T-helper 2 cell (primary cell): ENCODE measurements at places on chromosomes 3 and 15.

DNA sequence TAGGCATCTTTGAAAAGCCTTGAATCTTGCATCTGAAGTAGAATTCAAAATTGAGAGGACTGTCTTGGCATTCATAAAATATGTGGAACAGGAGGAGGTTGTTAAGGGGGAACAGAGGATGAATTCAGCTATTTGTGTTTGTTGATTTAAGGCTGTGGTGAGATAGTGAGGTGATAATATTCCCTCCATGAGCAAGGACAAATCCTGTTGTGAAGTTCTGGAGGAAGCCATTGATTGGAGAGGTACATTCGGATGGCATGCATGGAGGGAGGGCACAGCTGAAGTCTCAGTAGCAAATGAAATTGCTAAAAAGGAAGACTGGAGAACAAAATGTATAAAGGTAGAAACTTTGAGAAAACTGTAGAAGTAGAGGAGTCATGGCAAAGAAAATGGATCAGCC lies 443.8 kb downstream of the NLGN1 start:
- no peak for DNase-seq

DNA sequence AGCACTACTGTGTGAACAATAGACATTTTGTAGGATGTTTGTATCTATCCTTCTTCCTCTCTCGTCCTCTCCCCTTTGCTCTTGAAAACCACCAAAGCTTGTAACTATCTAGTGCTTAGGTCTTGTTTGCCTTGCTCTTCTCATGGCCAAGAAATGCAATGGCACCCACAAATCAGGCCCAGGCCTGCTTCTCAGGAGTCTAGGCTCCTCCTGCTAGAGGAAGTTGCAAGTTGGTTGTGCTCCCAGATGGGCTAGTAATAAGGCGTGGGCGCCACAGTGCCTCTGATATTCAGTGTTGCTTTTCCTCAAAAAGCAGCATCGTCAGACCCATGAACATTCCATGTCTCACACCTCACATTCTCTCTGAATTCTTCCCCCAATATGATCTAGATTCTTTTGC lies 28.7 kb downstream of the ZNF385D start:
- no peak for DNase-seq

DNA sequence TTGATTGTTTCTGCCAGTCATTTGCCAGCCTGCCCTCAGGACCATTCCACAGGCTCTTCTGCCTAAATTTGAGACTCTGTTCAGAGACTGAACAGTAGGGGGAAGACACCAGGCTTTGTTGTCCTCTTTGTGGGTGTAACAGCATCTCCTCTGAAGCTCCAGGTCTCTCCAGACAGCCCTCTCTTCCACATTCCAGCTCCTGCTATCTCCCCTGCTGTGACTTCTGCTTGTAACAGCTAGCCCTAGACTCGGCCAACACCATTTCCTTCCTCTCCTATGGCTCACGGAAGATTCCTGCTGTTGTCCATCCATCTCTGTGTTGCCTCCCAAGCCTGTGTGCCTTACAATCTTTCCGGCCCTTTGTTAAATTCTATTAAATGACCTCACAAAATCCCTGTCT lies 40.2 kb downstream of the SUCLG2 start:
- DNase-seq: no peak

DNA sequence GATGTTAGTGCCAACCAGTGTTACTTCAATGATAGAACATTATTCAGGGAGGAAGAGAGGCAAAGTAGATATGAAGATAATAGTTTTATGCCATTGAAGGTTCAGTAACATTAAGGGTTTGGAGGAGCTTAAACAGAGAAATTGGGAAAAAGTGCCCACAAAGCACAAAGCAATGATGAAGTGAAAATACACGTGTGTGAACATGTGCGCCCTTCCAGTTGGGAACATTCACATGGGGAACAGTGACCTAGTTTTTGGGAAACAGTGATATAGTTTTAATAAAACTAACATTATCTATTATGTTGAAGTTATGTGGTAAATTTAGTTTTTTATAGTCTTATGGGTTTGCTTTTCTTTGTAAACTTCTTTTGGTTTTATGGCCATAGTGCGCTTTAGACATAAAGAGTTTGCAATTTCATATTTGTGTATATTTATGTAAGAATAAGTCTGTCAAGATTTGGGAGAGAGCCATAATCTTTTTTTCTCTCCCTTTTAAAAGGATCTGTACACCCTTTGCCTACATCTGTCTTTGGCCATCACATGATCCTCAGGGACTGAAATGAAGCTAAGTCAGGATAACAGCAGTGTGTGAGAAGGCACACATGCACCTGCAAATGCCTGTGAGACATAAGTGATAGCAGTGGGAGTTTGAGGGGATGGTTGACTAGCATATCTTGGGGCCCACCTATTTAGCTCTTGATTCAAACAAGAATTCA lies 450.3 kb upstream of the THRB start:
- DNase-seq: no peak

GRCh38 chr15:89500397-89501270 lies 4.3 kb upstream of the RHCG start:
- no peak for DNase-seq

DNA sequence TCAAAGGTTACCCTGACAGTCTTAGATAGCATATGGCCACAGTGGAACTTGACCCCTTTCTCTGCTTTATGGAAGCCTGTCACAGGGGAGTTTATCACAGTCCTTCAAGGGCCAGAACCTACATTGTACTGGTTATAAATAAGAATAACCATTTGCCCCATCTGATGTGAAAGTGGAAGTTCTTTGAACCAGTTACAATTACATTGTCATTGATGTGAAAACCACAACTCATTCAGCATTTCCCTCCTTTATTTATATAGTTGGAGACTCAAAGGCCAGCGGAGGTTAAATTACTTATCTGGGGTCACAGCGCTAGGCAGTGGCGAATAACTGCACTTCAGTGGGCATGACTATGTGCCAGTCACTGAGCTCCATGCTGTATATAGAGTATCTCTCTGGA lies 60.5 kb upstream of the TBC1D5 start:
- no peak for DNase-seq

DNA sequence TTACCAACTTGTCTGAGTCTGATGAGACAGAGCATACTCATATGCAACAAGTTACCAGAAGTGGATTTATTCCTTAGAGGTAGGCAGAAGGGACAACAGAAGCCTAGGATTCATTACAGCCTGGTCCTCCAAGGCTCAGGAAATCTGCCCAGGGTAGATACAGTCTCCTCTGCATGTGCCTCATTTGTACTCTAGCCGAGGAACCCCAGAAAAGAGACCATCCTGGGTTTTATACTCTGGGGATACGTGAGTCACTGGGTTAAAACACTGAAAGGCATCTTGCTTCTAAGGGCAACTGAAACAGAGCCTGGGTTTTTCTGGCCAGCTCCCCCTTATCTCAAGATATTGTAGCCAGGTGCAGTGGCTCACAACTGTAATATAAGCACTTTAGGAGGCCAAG lies 45.6 kb downstream of the TLNRD1 start:
- no peak for DNase-seq

DNA sequence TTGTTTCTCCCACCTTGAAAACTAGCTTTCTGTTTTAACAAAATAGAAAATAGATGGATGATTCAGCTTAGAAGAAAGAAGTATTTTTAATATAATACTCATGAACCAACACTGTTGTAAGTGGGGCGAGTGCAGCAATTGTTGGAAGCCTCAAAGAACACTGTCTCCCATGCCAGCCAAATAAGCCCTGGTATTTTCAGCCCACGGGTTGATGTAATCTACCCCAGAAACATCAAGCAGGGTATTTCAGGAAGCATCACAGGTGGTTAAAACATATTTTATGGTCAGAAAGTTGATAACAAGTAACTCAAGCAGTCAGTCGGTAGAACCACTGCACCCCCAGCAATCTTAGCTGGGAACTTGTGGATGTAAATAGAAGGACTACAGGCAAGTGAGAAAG lies 115.9 kb downstream of the SV2B start:
- no peak for DNase-seq
